ENCODE measurements at places on chromosomes 6 and 20.

- DNase-seq: no peak
Observed at GRCh38 chr20:25355866-25356265, 34.8 kb downstream of the ABHD12 start.

DNA sequence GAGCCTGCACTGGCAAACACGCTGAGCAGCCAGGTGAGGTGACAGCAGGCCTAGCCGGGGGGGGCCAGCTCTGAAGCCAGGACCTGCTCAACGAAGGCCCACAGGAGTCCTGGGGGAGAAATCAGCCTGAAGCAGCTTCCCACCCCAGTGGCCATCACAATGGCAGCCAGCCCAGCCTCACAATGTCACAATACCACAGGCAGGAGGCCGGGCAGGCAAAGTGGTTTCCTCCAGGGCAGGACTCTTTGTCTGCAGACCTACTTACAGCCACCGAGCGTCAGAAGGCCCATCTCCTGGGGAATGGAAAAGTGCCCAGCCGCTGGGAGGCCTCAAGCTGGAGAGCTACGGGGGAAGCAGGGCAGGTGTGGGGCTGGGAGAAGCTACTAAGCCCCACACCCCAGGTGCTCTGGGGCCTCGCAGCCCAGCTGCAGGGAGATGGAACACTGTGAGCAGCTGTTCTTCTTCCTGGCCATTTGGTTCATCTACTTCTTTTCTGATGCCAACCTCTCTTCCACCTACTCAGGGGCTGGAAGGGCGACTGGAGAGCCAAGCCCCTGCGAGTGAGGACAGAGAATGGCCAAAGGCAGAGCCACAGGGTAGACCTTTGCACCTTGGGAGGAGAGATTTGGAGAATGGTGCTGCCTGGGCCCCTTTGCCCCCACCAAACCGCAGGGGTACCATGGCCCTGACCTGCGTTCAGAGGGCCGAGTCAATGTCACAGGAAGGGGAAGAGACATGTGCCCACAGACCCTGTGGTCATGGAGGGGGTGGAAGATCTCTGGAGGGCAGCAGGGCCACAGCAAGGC lies 22.3 kb upstream of the AVP start:
- DNase-seq: no peak

DNA sequence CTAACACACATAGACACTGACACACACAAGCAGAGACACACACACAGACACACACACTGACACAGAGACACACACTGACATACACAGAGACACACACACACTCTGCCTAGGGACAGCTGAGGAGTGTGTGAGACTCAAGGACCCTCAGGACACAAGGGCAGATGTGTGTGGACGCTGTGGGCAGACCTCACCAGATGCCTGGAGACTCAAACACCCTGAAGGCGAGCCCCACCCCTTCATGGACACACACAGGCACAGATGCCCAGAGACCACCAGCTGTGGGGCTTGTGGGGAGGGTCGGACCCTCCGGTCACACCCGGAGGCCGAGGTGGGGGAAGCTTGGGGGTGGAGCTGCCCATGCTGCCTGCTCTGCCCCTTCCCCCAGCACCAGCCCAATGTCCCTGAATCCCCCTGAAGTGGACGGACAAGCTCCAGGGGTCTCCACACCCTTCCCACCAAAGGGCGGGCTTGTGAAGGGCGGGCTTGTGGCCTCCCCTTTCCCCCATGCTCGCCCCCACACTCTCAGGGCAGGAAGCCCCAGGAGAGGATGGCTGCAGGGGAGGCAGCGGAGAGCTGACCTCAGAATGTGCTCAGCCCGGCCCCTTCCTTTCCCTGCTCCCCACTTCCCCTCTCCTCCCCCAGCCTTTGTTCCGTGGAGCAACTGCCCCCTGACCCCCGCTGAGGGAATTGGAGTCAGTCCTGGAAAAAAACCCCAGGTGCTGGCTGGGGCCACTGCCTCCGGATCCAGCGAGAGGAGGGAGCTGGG lies 13.9 kb upstream of the ABHD16B start:
- no peak for DNase-seq

DNA sequence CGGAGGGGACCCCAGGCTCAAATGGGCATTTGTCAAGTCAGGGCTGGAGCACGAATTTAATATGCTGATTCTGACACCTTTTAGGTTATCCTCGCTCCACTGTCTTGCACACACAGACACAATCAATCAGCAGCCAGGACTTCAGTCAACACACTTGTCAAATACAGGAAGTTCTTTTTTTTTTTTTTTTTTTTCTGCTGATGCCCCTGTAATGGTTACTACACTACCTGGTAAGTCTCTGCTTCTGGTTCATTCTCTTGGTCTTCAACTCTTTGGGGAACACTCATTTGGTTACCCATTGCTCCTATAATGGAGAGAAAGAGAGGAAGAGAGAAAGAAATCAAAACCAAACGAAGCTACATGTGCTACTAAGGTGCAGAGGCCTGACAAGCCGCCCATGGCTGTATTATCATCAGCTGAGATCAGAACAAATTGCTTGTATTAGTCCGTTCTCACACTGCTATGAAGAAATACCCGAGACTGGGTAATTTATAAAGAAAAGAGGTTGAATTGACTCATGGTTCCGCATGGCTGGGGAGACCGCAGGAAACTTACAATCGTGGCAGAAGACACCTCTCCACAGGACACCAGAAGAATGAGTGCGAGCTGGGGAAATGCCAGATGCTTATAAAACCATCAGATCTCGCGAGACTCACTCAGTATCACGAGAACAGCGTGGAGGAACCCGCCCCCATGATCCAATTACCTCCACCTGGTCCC lies 11.8 kb downstream of the BCAS1 start:
- DNase-seq: no peak

DNA sequence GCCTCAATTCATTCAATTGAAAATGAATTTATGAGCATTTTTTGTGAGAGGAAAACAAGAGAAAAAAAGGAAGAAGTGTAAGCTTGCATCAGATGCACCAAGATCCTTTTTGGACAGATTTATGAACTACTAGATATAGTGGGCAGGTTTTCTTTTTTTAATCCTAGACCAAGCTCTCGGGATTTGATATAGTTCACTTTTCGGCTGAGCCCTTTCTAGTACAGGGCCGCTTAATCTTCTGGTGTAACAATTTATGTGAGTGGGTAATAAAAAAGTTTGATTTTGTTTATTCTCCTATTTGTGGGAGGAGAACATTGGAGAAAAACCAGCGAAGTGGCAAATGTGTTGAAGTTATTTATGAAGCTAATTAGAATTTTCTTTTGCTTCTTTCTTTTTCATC lies 538.0 kb downstream of the UTRN start:
- DNase-seq: no peak

DNA sequence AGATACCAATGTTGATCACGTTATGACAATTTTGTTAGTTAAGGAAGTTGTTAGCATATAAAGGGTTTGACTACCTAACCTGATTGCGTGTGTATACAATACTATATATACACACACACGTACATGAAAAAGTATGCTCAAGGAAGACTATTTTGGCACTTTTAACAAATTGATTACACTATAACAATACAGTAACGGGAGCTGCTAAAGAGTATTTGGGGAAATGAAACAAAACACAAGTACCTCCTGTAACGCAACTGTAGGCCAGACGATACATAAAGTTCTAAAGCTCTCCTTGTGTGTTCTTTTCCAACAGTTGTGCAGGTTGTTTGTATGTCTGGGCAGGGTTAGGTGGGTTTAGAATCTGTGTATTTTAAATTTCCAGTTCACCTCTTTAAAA lies 98.7 kb downstream of the PLEKHG1 start:
- DNase-seq: no peak

DNA sequence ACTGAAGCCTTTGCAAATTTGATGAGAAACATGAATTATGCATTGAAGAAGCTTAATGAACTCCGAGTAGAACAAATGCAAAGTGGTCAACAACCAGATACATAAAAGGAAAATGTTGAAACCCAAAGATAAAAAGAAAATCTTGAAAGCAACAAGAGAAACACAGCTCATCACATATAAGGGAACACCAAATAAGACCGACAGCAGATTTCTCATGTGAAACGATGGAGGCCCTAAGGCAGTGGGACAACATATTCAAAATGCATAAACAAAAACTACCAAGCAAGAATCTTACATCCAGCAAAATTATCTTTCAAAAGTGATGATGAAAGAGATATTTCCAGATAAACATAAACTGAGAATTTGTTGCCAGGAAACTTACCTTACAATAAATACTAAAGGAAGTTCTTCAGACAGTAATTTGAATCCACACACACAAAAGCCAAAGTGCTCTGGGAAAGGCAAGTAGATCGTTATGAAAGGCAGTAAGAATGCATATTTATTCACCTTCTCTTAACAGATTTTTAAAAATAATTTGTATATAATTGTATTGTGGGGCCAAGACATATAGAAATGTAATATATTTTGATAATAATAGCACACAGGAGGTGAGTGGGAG lies 22.5 kb downstream of the SLC52A3 start:
- no peak for DNase-seq
